ENCODE measurements at places on chromosomes 3 and 15.

DNA sequence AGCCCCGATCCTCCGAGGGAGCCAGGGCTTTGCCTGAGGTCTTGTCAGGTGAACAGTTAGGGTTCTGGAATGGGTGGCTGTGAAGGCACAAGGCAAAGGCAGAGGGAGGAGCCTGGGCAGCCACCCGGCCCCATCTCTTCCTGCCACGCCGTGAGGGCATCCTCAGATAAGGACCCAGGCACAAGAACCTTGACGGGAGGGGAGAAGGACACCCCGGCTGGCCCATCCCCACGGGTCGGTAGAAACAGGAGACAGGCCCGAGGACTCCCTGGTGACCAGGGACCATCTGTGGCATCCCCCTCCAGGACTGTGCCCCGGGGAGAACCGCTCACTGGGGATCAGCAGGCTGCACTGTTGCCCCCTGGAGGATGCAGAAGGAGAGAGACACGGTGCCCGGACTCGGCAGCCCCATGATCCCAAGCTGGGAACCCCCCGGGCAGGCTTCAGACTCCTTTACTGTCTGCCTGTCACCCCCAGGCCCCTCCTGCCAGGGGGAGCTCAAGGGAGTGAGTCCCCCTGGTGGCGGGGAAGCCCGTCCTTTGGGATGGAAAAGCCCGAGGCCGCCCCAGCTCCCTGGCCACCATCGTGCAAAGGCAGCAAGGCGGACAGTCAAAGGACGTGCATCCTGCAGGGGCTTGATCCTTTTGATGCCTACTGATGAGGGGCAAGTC lies 12.3 kb upstream of the PCSK6 start:
- no peak for DNase-seq

- no peak for DNase-seq
Measured at GRCh38 chr3:69212411-69213160, 90.2 kb upstream of the LMOD3 start.

- DNase-seq, result no peak
Measured at GRCh38 chr3:120824613-120825012, 82.1 kb downstream of the GTF2E1 start.

DNA sequence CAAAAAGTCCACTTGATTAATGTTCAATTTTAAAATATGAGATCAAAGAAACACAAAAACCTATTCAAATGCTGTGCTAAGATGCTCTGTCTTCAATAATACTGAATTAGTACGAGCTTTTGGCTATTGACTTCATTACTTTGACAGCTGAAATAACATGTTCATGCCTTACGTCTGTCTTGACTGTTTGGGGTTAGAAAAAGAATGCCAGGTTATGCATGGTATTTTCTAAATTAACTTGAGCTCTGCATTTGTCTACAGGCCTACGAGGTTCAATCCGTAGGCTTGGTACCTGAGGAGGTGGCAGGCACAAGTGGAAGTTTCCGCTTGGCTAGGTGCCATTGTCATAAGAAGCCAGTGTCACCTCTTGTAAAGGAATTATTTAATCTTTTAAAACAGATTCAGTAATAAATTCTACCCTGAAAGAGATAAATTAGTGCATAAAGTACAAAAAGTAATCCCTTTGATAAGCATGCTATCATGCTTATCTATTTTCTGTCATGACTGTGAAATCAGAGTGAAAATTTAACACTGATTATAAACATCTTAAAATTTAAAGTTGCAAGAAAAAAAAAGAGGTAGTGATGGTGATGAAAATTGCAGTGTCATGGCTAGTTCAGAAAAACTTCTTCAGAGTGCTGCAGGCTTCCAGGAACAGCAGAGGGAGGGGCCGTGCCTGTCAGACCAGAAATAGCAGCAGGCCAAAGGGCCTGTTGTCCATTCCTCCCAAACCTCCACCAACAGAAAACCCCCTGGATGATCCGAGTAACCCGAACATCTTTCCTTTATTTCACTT lies 115.7 kb downstream of the ARRDC4 start:
- DNase-seq, result no peak

GRCh38 chr15:98519767-98520550 lies 128.4 kb upstream of the IGF1R start:
- no peak for DNase-seq

GRCh38 chr3:193782276-193782647 lies 189.3 kb downstream of the OPA1 start:
- DNase-seq, result no peak

GRCh38 chr3:52854013-52854412 lies 19.2 kb upstream of the MUSTN1 start:
- no peak for DNase-seq

GRCh38 chr3:47433796-47434195 lies 41.9 kb downstream of the SCAP start:
- no peak for DNase-seq

- no peak for DNase-seq
Measured at GRCh38 chr15:56821721-56822425, 88.6 kb upstream of the ZNF280D start.

- no peak for DNase-seq
Measured at GRCh38 chr3:176919836-176920765, 277.2 kb downstream of the TBL1XR1 start.

DNA sequence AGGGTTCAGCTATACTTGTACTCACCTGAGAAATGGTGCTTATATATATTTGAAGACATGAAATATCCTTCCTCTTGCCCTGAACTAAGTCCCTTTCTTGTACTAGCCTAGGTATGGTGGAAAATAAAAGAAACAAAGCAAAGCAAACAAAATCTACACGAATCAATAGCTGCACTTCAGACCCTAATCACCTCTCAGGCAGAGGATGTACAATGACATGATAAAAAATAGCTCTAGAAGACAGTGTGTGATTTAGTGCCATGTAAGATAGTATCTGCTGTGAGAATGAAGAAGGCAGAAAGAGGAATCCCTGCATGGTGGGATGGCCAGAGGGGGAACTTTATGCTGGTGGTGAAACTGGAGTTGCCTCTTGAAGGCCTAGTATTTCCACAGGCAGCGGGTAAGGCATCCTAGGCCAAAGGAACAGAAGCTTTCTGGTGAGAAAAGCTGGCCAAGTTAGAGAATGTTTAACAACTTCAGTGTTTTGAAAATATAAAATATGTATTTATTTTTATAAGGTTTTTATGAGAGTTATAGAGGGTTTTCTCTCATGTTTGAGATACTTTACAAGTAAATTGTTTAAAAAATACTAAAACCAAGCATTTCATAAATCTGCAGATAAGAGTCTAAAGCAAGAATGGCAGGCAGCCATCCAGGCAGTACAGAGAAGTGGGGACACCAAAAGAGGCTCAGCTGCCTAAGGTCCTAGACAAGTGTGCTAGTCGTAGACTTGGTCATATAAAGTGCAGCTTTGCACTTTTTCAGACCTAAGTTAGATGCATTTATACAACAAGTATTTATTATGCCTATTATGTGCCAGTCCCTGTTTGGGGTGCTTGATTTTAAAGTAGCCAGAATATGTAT lies 14.9 kb downstream of the LEKR1 start:
- no peak for DNase-seq

- no peak for DNase-seq
Measured at GRCh38 chr3:124483915-124484470, 246.3 kb upstream of the UMPS start.

GRCh38 chr3:147413686-147414389 lies 4.7 kb downstream of the ZIC1 start:
- DNase-seq, result no peak

DNA sequence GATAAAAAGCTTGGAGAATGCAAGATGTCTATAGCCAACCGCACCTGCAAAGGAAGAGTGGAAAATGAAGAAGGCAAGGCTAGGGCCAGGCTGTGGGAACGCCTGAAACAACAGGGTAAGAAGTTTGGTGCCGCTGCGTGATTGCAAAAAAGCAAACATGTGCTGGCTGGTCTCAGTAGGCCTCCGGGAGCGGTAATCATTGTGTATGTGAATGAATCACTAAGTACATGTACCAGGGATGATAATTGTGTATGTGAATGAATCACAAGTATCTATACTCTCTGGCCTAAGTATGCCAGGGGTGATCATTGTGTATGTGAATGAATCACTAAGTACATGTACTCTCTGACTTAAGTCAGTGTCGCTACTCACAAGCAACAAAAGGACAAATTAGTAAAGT lies 40.3 kb upstream of the PARL start:
- no peak for DNase-seq

GRCh38 chr15:89836267-89837133 lies 21.8 kb upstream of the ANPEP start:
- no peak for DNase-seq

DNA sequence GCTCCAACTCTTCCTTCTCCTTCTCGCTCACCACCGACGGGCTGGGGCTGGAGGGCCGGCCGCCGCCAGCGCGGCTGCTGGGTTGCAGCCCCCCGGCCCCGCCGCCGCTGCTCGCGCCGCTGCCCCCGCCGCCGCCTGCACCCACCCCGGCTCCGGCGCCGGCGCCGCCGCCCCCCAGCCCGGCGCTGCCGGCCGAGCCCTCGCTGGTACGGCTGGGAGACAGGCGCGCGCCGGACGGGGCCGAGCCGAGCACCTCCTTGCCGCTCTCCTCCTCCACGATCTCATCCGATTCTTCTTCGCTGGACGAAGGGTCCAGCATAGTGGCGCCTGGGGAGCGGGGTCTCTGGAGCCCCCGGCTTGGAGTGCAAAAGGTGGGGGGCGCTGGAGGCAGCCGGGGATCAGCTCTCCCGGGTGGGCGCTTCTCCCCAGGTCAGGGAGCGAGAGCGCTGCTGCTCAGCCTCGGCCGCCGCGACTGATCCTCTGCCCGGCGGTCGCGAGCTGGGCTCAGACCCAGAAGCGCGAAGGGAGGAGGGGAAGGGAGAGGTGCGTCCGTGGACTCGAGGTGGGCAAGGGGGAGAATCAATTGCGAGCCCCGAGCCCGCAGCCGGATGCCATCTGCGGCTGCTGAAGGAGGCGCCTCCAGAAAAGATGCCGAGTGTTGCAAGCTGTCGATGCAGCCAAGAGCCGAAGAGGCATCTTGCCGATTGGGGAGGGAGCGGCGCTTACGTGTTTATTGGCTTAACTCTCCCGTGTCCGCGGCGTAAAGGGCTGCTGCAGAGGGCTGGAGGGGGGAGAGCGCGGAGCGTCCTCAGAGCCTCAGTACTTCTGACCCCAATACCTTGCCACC lies at the start of gene CADPS:
TSS of gene CADPS (minus strand) at position 706 of the 847 bp plus-strand sequence. CDS start at position 319, 387 bp downstream.
- no peak for DNase-seq

GRCh38 chr3:27976933-27977332 lies 254.8 kb upstream of the EOMES start:
- DNase-seq, result no peak

GRCh38 chr3:148344521-148344920 lies 353.2 kb upstream of the AGTR1 start:
- DNase-seq, result no peak

- DNase-seq, result no peak
Measured at GRCh38 chr3:174355505-174355904, 503.6 kb upstream of the NAALADL2 start.

GRCh38 chr3:171514466-171514865 lies 54.3 kb upstream of the TNIK start:
- no peak for DNase-seq

DNA sequence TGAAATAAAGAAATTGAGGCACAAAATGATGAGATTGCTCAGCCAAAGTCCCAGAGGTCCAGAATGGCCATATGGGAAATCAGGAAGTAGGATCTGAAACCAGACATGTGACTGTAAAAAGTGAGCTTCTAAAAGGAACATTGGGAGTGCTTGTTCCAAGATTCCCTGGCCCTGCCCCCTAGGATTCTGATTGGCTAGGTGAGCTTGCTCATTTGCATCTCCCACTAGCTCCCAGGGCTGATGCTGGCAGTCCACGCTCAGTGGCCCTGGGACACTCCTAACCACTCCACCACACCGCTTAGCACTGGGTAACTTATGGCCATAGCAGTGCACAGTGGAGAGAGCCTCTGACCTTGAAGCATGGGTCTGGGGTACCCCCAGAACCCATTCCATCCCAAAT lies 326.7 kb downstream of the NTRK3 start:
- DNase-seq, result no peak

- no peak for DNase-seq
Measured at GRCh38 chr3:179660872-179661271, 8.0 kb downstream of the USP13 start.
